ENCODE measurements at places on chromosomes 7 and 10. TPM values are rescaled to one million over a fixed set of nuclear protein-coding genes. Genes with fewer than 3 reads are reported as not detected.

NPFFR1 gene
- 0.10 TPM for polyA plus RNA-seq

DNA sequence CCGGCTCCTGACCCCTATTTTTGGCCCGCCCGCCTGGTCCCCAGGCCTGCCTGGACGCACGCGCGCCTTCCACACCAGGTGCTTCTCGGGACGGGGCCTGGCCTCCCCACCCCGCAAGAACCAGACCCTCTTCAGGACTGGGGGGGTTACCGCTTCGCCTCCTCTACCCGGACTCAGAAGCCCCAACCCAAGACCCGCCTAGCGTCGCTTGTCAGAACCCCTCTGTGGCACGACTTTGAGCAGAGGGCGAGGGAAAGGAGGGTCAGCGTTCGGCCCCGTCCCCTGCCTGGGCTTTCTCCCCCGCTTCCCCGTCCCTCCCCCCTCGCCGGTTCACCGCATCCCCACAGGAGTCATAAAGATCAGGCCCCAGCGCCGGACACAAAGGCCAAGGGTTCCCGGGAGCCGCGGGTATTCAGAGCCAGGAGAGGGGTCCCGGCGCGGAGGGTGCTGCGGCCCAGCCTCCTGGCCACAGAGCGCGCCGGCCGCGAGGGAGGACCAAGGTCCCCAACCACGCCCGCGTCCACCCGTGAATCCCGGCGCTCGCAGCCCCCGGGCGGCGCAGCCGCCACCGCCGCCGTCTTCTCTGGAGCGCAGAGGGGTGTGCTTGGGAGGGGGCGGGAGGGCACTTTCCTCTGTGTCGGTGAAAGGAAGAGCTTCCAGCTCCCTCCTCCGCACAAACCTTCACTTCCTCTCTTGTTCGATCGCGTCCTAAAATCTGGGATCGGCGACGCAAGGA lies 351.9 kb downstream of the DNAJB6 start:
- no peak for DNase-seq

GRCh38 chr7:151416112-151416940 lies 6.5 kb upstream of the WDR86 start:
- no peak for DNase-seq

CUBN gene
- polyA plus RNA-seq, result 5.0 TPM

ASAH2 gene
- polyA plus RNA-seq, result 4.3 TPM

ANKRD7 gene
- 2.6 TPM for polyA plus RNA-seq

PRPS1L1 gene
- polyA plus RNA-seq, result not detected

DNA sequence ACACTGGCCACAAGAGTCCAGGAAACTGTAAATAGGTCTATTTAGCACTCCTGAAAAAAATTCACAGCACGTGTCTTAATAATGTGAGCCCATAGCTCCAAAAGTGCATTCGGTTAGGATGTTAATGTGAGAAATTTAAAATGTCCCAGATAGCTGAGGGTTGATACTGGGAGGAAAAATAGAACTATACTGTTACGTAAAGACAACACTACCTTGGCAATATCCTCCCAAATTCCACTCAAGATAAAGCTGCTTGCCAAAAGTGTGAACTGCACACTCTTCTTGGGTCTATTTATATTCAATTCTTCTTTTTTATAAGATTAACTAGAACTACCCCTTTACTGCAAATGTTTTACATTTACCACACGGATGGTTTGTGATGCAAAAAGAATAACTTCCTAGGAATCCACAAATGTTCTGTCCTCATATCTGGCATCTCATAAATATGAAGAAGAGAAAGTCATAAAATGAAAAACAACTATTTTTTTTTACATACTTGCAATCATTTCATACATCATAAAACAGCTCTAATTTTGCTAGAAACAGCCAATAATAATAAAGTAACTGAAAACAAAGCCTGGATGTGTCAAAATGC lies 10.4 kb downstream of the RAB11FIP2 start:
- DNase-seq, result no peak

GRCh38 chr7:101410743-101411507 lies 48.2 kb downstream of the COL26A1 start:
- DNase-seq, result no peak

MCM7 gene
- 165 TPM for polyA plus RNA-seq

GRCh38 chr10:97412891-97413304 lies 11.8 kb upstream of the RRP12 start:
- DNase-seq, result no peak

KLF14 gene
- 0.99 TPM for polyA plus RNA-seq

GIMAP2 gene
- polyA plus RNA-seq, result 10.1 TPM

SORBS1 gene
- 30.8 TPM for polyA plus RNA-seq

CUL1 gene
- 52.8 TPM for polyA plus RNA-seq

HYAL4 gene
- polyA plus RNA-seq, result 0.30 TPM

GRCh38 chr7:79386688-79387422 lies 66.6 kb downstream of the MAGI2 start:
- no peak for DNase-seq

HABP2 gene
- polyA plus RNA-seq, result 0.50 TPM

DNA sequence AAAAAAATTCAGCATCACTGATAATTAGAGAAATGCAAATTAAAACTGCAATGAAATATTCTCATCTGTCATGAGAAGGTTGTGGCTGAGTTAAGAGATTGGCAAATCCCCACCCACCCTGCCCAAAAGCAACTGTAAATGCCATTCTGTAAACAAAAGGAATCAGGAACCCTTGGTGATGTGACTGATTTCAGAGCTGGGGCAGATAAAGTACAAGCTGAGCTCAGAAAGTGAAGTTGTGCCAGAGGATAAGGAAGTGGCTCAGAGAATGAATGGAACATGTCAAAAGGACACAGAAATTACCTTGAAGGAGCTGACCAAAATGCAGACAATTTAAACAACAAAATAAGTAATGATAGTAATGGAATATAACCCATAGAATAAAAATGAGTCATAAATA lies 32.7 kb upstream of the ARMS2 start:
- DNase-seq, result no peak

- no peak for DNase-seq
Observed at GRCh38 chr10:70832852-70833528, 17.2 kb downstream of the SGPL1 start.

DNA sequence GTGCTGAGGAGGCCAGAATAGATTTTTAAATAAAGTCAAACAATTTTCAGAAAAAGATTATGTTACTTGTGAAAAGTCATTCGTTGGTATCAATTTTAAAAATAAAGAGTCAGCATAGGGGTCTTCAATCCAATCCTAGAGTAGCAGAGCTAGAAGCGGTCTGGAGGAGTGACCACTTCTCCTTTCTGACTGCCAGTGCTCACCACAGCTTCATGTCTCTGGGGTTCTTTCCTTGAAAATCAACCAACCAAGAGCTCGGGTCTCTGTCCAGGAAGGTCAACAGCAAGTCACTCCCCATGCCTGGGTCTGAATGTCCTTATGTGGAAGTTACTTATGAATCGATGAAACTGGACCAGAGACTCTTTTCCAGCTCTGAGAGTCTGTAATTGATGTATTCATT lies 14.3 kb downstream of the PTPRN2 start:
- DNase-seq, result no peak

- no peak for DNase-seq
Observed at GRCh38 chr10:86034710-86035109, 331.9 kb downstream of the GRID1 start.

EVX1 gene
- polyA plus RNA-seq, result 0.07 TPM

DNA sequence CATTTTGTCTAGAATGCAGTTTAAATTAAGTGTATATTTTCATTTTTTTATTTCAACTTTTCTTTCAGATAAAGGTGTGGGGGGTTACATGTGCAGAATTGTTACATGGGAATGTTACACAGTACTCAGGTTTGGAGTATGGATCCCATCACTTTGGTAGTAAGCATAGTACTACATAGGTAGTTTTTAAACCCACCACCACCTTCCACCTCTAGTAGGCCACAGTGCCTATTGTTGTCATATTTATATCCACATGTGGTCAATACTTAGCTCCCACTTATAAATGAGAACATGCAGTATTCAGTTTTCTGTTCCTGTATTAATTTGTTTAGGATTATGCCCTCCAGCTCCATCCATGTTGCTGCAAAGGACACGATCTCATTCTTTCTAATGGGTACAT lies 200.6 kb downstream of the CCDC7 start:
- DNase-seq, result no peak

GRCh38 chr7:5711409-5711808 lies 70.1 kb downstream of the RNF216 start:
- DNase-seq, result no peak

DNA sequence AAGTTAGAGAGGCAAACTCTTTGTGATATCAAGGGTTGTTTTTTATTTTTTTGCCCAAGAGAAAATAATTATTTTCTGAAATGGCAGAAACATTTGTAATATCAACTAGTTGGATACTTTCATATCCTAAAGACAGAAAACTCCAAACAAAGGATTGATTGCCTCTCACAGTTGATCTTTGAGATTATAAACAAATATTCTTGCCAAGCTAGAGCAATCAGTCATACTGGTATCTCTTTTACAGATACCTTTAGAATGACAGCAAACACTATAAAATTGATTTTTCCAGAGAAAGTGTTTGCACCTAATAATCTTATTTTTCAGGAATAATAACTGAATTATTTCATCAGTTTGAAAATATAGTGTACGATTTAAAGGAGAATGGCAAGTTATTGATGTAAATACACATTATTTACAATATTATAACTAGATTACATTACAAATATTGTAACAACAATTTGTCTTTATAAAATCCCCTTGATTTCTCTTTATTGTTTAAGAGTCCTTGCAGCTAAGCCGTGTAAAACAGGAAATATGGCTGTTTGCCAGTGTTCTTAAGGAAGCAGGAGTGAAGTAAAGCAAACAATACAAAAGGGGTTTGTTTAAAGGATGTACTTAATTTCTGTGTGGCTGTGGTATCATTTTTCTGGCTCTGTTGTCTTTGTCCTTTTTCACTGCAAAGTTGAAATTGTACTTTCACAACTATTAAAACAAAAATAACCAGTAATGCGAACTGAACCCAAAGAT lies 58.4 kb downstream of the MAPK8 start:
- DNase-seq, result no peak

DNA sequence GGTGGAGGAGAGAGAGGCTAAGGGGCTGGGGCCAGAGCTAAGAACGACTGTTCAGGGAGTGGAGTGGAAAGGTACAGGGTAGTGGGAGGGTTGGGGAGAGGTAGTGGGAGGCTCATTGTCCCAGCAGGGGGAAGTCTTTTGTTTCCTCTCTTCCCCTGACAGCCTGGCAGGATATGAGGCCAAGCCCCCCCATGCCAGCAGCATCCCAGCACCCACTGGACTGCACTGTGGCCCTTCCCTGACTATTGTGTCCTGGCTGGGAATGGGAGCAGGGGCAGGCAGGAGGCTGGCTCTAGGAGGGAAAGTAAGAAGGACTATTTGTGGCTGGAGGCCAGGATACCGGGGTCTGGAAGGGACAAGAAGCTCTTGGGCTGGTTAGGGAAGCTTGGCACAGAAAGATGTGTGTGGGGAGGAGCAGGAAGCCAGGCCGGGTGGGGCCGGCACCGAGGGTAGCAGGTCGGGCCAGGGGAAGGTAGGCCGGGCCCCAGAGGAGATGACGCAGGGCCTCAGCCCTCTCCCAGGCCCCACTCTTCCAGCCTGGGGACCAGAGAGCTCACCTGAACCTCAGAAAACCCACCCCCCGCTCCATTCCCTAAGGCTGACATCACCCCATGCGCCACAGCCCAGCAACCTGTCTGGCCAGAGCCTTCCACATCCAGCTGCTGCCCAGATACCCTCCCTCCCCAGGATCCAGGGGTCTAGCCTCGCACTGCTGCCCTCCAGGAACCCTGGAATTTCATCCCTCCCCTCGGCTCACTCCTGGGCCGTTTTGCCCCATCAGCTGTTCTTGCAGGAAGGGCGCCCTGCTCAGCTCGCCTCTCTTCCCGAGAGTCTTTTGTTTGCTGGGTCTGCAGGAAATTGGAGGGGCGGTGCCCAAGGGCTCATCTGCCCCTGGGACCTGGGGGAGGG lies 8.8 kb upstream of the EPHB4 start:
- no peak for DNase-seq

DNA sequence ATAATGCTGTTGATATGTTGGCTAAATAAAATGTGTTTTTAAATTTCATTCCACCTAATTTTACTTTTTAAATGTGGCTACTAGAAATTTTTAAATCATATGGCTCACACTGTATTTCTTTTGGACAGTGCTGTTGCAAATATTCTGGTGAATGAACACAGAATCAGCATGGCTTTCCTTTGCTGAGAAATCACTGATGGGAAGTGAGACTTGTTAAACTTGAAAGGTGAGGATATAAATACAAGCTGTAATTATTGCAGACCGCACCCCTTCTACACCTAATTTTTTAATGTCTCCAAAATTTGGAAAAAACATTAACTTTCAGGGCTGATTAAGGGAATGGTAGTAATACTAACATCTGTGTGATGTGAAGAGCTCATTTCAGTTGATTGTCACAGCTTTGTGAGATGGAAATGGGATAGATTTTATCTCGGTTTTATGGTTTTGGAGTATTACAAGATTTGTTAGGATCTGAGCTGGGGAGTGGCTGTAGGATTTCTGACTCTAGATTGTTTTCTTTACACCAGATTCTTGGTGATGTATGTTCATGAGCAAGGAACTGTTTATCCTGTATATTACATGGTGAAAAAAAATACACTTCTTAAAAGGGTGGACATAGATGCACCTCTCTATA lies 1.3 kb downstream of the MIOS start:
- DNase-seq, result no peak

DNA sequence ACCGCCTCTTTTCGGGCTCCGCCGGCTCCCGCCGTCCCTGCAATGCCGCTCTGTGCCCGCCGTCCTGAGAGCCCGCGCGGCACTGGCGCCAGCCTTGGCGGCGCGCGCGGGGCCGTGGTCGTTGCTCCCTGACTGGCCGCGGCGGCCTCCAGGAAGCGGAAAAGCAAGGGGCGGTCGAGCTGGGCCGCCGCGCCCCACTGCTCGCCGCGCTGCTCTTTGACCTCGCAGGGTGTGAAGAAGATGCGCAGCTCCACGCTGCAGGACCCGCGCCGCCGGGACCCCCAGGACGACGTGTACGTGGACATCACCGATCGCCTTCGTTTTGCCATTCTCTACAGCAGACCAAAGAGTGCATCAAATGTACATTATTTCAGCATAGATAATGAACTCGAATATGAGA lies at the start of gene CDC14C:
Gene CDC14C (plus strand): TSS at position 115 of the 400 bp plus-strand sequence. CDS start 126 bp downstream, at position 241.
- DNase-seq, result no peak

DNA sequence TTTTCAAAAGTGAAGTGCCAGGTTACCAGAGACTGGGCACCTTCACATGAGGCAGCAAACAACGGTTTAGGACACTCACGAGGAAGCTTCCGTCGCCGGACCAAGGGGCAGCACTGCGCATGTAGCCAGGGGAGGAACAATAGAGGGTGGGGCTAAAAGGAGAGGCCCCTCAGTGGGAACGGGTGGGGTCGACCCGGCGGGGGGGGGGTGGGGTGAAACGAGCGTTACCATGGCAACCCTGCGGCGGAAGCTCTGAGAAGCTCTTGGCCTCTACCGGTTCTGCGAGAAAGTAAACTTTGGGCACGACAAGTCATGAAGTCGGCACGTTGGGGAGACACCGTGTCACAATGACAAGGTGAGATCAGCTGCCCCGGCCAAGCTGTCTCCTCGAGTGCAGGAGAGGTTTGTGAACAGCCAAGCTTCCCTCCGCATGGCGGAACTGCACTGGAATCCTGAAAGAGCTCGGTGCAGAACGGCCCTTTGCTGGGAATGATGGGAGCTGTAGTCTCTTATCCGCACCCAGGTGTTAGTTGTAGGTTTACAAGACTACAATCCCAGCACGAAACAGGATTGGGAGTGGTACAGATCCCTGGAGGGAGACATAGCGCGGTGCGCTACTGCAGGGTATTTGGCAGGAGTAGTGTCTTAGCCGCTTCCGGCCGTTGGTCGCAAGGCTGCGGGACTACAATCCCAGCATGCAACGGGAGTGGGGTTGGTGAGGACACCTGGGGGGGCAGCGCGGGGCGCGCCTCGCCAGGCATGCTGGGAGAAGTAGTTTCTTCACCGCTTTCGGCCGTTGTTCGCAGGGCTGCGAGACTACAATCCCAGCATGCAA lies 72.8 kb upstream of the ZNF722 start:
- DNase-seq, result no peak

GRCh38 chr7:123787220-123788007 lies 38.6 kb upstream of the WASL start:
- no peak for DNase-seq

CH25H gene
- 0.34 TPM for polyA plus RNA-seq

CACNB2 gene
- polyA plus RNA-seq, result 3.4 TPM
